ENCODE measurements at places on chromosomes 16 and 17. TPM values are rescaled to one million over a fixed set of nuclear protein-coding genes. Genes with fewer than 3 reads are reported as not detected.

Gene LRRC75A
- total RNA-seq, result 1.4 TPM

Gene ZSCAN10
- total RNA-seq, result not detected

Gene TBC1D3C
- not detected for total RNA-seq

Gene GPR139
- not detected for total RNA-seq

Gene TUBD1
- total RNA-seq, result 2.7 TPM

Gene APOBR
- not detected for total RNA-seq

Gene FBXO39
- total RNA-seq, result 0.09 TPM

Gene C1QL1
- 0.32 TPM for total RNA-seq

Gene KRTAP1-5
- not detected for total RNA-seq

Gene SLC12A3
- total RNA-seq, result not detected

Gene DYNLRB2
- 0.32 TPM for total RNA-seq

Gene PTGES3L
- not detected for total RNA-seq

Gene OTOA
- total RNA-seq, result under 0.01 TPM

Gene FBXL16
- under 0.01 TPM for total RNA-seq

Gene GDPD1
- total RNA-seq, result 0.43 TPM

Gene SCARF1
- total RNA-seq, result 0.86 TPM

Gene RSL1D1
- total RNA-seq, result 41.5 TPM

Gene VWA3A
- total RNA-seq, result 0.09 TPM

Gene AOC2
- 0.32 TPM for total RNA-seq

Gene TNS4
- total RNA-seq, result not detected

Gene HAGHL
- total RNA-seq, result 9.7 TPM

Gene NTN1
- total RNA-seq, result 1.0 TPM

Gene ITGA2B
- 0.16 TPM for total RNA-seq

Gene SYCE1L
- 0.32 TPM for total RNA-seq

Gene RNPS1
- total RNA-seq, result 23.2 TPM

Gene KRTAP2-1
- not detected for total RNA-seq

Gene CCL4L2
- not detected for total RNA-seq

Gene ABCA9
- total RNA-seq, result 18.1 TPM

Gene ZG16B
- 0.16 TPM for total RNA-seq
